ENCODE measurements at places on chromosomes 4 and X.

DNA sequence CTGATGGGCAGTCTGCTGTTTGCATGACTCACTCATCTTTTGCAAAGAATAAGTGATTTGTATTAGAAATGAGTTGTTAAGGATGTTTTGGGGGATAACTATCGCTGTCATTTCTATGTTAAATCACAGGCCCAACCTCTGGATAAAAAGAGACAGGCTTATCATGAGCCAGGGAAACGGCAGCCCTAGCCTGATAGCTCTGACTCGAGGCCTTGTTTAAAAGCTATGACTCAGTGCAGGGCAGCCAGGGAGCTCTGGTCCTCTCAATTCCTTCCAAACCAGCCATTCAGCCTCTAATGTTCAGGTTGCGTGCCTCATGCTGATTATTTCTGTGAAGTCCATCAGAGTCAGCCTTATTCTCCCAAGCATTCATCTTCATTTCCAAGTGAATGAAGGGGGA, 305.9 kb upstream of the HAND2 start:
- DNase-seq, result peak; percentile 75

DNA sequence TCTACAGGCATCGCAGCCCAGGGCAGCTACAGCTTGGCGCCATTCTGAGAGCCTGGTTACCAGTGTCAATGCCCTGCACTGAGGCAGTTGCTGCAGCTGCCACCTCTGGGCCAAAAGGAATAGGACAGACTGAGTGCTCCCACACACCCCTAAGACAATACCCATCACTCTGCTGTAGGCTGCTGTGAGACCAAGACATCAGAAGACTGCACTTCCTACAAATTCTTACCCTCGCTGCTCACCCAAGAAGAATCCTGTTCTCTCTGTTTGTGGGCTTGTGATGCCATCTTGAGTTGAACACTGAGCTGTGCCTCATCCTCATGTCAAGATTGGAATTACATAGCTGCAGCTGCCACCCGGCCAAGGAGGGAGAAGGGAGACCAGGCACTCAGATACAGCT, 1847.0 kb upstream of the PCDH10 start:
- DNase-seq, result no peak

- DNase-seq, result no peak
Observed at GRCh38 chrX:43405191-43405590, 250.9 kb upstream of the MAOA start.

- peak; percentile 8 for DNase-seq
Observed at GRCh38 chr4:34676400-34676799, 1567.9 kb downstream of the ARAP2 start.

DNA sequence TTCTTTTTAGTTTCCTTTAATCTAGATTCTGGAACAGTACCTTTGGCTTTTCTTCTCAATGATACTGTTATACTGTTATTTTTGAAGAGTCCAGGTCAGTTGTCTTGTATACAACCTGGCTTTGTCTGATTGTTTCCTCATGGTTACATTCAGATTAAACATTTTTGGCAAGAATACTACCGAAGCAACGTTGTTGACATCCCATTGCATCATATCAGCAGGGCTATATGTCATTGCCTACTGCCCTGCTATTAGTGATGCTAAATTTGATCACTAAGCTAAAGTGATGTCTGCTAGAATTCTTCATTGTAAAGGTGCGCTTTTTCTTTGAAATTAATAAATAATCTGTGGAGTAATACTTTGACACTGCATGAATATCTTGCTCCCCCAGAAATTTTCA, 5.8 kb upstream of the ATP1B4 start:
- no peak for DNase-seq

GRCh38 chr4:135838889-135839288, 1637.3 kb upstream of the PABPC4L start:
- DNase-seq, result peak; percentile 45

Data from iris pigment epithelial cell (primary cell).